Suppressor macrophage treated with lipopolysaccharide for 1 hour (primary cell): ENCODE measurements at places on chromosomes 5 and 9.

GRCh38 chr5:131163276-131164119 is 1.6 kb downstream of the HINT1 start:
- DNase-seq: peak; percentile 58

- peak; percentile 7 for DNase-seq
Measured at GRCh38 chr9:88567870-88568269, 32.9 kb downstream of the NXNL2 start.

- DNase-seq: no peak
Measured at GRCh38 chr5:6439588-6440550, 8.8 kb upstream of the UBE2QL1 start.

- DNase-seq: peak; percentile 4
Measured at GRCh38 chr5:126395198-126395597, 28.0 kb upstream of the GRAMD2B start.

GRCh38 chr5:54719384-54720283 is 202.1 kb downstream of the SNX18 start:
- no peak for DNase-seq

GRCh38 chr5:67283275-67283987 is 86.8 kb upstream of the CD180 start:
- DNase-seq: no peak

GRCh38 chr5:106545325-106545724 is 1125.4 kb downstream of the EFNA5 start:
- DNase-seq: no peak

DNA sequence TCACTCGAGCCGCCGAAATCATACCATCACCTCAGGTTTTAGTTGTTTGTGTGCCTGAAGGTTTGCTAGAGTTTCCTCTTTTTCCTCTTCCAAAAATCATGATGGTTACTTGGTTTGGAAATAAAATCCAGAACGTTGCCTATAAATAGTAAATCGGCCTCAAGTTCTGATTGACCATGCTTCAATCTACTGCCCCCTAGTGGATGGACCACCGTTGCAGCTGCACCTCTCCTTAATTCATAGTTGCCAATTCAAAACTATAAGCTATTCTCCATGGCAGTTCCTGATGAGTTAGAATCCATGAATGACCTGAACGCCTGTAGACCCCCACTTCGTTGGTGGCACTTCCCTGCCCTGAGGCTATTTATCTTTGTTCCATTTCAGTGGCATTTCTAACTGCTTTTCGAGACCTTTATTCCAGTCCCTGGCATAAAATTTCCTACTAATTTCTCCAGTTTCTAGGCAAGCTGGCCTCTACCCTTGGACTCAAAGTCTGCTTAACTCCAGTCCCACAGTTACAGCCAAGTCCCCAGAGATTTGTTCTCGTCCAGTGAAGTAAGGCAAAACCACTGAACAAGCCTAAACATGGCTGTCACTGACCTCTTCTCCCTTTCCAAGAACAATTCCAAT is 422.6 kb downstream of the EFNA5 start:
- peak; percentile 53 for DNase-seq

DNA sequence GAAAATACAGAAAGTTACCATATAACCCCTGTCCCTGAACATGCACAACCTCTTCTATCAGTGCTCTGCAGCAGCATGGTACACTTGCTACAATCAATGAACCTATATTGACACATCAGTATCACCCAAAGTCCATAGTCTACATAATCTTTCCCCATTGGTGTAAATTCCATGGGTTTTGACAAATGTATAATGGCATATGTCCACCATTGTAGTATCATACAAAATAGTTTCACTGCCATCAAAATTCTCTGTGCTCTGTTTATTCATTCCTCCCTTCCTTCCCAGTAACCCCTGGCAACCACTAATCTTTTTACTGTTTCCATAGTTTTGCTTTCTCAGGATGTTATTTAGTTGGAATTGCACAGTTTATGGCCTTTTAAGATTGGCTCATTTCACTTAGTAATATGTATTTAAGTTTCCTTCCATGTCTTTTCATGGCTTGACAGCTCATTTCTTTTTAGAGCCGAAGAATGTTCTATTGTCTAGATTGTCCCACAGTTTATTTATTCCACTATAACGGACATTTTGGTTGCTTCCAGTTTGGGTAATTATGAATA is 1707.0 kb downstream of the EFNA5 start:
- no peak for DNase-seq

DNA sequence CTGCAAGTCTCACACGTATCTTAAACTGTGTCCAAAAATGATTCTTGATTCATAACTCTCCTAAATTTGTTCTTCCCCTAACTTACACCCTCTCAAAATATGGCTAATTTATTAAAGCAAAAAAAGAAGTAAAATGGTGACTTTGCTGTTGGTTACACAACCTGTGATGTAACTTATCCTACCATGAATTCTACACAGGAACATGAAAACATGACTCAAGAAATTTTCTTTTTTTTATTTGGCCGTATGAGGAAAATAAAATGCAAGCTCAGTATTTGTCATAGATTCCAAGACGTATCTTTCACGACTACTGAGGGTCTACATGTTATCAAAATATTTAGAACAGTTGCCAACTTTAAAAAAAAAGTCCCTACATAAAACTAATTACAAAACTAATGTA is 9.2 kb downstream of the LIFR start:
- no peak for DNase-seq

DNA sequence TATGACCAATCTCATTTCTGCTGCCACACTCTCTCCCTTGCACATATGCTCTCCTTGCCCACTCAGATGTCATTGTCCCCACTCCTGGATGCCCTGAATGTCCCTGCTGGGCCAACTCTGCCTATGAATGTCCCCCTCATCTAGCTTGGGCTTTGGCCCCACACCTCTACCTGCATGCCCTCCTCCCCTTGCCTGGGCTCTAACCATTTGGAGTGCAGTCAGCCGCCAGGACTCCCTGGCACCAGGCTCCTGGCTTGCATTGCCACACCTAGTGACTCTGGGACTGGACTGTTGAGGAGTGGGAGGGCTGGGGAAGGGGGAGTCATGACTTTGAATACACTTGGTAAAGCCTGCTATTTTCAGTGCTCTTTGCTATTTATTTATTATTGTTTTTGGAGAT is 41.6 kb upstream of the POMT1 start:
- no peak for DNase-seq

GRCh38 chr5:160486573-160486972 is 64.9 kb downstream of the PTTG1 start:
- peak; percentile 42 for DNase-seq

DNA sequence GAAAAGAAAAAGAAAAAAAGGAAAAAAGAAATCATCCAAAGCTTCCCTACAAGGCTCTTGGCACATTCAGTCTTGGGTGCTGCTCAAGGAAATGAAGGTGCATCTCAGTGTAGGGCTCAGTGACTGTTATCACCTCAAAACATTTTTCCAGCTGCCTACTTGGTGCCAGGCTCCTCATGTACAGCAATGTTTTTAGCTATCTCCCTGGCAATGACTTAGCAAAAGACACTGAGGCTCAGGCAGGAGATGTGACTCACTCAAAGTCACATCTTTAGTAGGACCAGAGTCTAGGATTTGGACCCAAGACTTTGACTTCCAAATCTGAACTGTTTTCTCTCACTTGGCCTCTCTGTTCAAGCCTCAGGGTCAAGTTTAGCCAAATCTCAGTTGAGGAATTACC is 264.2 kb downstream of the CRB2 start:
- DNase-seq: no peak

GRCh38 chr5:173328844-173329490 is 753 bp upstream of the STC2 start:
- DNase-seq: no peak

DNA sequence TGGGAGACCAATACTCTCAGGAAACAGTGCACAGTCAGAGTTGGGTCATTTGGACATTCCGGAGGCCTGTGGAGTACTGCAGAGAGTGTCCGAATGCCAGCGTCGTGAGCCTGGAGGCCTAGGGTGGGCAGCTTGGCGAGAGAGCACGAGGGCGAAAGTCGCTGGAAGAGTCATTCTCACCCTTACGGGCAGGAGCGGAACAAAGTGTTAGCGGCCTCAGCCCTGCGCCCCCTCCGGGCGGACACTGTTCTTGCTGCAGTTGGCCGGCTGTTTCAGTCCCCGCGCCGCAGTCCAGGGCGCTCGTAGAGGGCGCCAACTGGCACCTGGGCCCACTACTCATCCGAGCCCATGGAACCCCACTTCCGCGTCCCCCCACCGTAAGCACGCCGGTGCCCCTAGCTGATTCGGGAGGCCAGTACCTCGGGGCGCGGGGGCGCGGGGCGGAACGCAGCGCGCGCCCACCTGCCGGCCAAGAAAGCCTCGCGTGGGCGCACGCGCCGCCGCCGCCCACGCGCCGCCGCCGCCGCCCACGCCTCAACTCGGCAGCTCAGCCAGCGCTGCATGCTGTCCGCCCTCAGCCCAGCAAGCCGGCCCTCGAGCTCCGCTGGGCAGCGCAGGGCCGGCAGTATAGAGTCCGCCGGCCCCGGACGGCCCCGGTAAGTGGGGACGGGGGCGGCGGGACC is 99.7 kb upstream of the CCL21 start:
- peak; percentile 63 for DNase-seq

DNA sequence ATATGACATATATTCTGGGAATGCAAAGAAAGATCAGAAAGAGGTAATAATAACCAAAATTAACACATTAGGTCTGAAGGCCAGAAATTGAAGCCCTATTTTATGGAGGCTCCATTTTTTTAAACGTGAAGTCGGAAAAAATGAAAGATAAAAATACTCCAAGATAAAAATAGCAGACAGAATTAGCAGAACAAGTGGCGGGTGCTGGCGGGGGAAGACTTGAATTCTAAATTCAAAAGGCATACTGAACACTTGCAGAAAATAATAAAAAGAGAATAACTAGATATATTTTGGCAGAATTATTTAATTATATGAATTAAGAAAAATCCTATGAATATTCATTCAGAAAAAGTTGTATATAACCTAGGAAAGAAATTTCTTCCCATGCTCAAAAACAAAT is 543.7 kb upstream of the ACO1 start:
- DNase-seq: no peak
